ENCODE measurements at places on chromosomes 1 and 21. TPM values are rescaled to one million over a fixed set of nuclear protein-coding genes. Genes with fewer than 3 reads are reported as not detected.
A peak's percentile ranks its signal among the peaks of the same experiment; 100 is the strongest.

SUCO gene
- 32.5 TPM for total RNA-seq

LCE2C gene
- not detected for total RNA-seq

ANGPTL1 gene
- 12.3 TPM for total RNA-seq

ANKRD65 gene
- total RNA-seq, result 22.3 TPM

DNA sequence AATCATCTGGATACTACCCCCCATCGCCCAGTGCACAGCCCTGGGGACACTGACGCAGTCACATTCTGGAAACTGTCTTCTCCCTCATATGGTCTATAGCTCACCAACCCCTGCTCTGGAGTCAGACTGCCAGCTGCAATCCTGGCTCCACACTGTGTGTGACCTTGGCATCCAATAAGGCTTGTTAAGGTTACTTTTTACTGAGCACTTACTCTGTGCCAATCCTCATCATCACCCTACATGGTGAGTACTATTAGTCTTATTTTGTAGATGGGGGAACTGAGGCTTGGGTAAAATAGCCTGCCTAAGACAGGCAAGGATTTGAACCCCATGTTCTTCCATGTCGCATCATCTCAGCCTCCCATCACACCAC, 34.9 kb downstream of the AHDC1 start:
- H3K4me1 ChIP-seq, result peaks cover 97% of the 10 kb centered on the region
- no peaks in the 10 kb centered on the region for H3K27me3 ChIP-seq
- no peaks in the 10 kb centered on the region for H3K36me3 ChIP-seq
- DNase-seq, result no peak
- H3K4me3 ChIP-seq, result peak overlapping the region; percentile 42

DNA sequence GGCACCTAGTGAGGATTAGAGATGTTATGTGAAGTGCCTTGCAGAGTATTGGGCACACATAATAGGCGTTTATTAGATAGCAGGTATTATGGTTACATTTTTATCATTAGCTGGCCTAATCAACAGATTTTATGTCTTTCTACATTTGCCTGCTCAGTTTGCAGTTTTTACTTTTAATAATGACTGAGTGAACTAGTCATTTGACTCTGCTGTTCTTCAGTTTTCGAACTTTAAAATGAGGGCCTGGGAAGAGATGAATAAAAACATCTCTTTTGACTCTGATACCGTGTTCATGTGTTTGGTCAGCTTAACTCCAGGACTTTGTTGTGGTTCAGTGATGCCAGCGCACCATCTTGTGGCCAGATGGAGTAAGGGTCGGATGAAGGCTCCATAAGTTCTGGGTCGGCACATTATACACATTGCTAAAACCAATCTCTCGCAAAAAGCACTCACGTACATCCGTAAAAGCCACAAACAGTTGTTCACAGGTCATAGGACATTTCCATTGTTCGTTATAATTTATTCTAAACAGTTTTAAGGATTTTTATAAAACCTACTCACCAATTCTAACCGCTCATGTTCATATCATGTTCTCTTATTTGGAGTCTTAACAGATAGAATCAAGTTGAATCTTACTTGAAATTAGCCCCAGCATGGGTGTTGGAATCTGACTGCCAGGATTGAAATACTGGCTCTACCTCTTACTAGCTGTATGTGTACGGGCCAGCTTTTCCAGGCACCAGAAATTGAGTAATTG, 78.4 kb upstream of the GPR88 start:
- no peaks in the 10 kb centered on the region for H3K27me3 ChIP-seq
- no peak overlapping the region for H3K4me3 ChIP-seq
- DNase-seq, result peak; percentile 69
- H3K27ac ChIP-seq, result no peak overlapping the region
- no peaks in the 10 kb centered on the region for H3K36me3 ChIP-seq

DNA sequence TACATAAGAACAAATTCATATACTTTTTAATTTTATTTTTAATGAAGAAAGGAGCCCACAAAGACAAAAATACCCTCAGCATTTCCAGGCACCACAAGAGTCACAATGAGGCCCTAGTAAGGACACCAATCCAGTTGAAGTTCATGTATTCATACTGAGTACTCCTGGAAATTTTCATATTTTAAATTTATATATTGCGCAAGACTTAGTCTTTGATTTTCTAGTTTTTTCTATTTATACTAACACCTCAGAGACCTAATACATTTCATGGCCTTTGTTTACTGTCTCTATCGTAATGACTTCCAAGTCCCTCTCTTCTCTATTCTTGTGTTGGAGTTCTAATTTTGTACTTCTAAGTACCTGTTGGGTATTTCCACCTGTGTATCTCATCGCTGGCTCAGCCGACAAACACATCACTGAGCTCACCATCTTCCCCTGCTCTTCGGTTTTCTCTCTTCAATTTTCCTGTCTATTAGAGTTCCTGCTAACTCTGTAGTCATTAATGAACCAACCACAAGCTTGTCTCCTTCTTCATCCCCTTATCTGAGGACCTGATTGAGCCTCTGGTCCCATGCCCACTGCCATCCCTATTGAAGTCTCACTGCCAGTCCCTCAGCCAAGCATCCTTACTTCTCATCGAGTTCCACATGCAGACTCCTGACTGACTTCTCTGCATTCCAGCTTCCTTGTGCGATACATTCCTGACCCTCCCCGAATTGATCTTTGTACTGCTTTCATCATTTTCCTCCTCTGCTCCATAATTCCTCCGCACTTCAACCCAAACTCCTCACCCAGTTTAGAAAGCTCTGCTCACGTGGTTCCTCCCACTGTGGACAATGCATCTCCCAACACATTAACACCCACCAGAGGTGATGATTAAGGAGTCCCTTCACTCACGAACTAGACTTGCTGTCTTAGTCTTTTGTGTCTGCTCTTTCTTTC, 17.3 kb upstream of the IRF2BP2 start:
- no peaks in the 10 kb centered on the region for H3K36me3 ChIP-seq
- H3K27me3 ChIP-seq, result no peaks in the 10 kb centered on the region
- peaks cover 15% of the 10 kb centered on the region for H3K4me1 ChIP-seq

GRCh38 chr1:84892705-84893618, at the start of gene LPAR3:
Gene LPAR3, minus strand, starts transcription at chr1:84893206. Its CDS starts 27,086 bp downstream, at chr1:84866120.
- H3K27ac ChIP-seq, result no peak within 1 kb of the TSS
- peak; percentile 55 for DNase-seq

- H3K36me3 ChIP-seq, result no peaks in the 10 kb centered on the region
- no peak overlapping the region for H3K4me3 ChIP-seq
- no peaks in the 10 kb centered on the region for H3K27me3 ChIP-seq
- no peak overlapping the region for H3K27ac ChIP-seq
- no peaks in the 10 kb centered on the region for H3K4me1 ChIP-seq
- DNase-seq, result no peak
Measured at GRCh38 chr1:172900376-172900997, 150.3 kb downstream of the TNFSF18 start.

- no peak overlapping the region for H3K4me3 ChIP-seq
- no peaks in the 10 kb centered on the region for H3K36me3 ChIP-seq
- DNase-seq, result no peak
- H3K4me1 ChIP-seq, result peaks cover 63% of the 10 kb centered on the region
- H3K27ac ChIP-seq, result peak overlapping the region; percentile 93
Measured at GRCh38 chr1:155984341-155984740, 6.0 kb upstream of the ARHGEF2 start.

DNA sequence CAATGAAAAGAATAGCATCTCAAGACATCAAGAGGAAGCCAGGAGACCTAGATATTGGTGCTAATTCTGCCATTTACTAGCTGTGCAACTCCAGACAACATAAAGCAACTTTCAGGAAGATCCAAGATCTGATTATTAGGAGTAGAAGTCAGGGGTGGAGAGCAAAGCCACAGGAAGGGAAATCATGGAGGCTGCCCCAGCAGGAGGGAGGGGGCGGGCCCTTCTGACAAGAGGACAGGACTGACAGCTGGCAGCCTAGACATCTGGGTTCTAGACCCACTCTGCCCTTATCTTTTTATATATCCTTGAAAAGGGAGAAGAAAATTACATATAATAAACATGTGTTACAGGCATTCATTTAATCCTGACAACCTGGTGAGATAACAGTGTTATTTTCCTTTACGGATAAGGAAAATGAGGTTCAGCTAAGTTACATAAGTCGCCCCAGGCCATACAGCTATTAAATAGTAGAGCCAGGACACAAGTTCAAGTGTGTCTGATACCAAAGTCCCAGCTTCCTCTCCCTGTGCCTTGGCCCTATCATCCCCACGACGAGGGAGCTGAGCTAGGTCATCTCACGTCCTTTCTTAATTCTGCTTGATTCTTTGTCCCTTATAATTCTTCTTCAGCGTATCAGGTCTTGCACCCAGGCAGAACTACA, 46.6 kb downstream of the ARHGEF11 start:
- H3K4me1 ChIP-seq, result no peaks in the 10 kb centered on the region
- H3K27me3 ChIP-seq, result no peaks in the 10 kb centered on the region
- no peak for DNase-seq
- H3K4me3 ChIP-seq, result no peak overlapping the region
- no peaks in the 10 kb centered on the region for H3K36me3 ChIP-seq

DNA sequence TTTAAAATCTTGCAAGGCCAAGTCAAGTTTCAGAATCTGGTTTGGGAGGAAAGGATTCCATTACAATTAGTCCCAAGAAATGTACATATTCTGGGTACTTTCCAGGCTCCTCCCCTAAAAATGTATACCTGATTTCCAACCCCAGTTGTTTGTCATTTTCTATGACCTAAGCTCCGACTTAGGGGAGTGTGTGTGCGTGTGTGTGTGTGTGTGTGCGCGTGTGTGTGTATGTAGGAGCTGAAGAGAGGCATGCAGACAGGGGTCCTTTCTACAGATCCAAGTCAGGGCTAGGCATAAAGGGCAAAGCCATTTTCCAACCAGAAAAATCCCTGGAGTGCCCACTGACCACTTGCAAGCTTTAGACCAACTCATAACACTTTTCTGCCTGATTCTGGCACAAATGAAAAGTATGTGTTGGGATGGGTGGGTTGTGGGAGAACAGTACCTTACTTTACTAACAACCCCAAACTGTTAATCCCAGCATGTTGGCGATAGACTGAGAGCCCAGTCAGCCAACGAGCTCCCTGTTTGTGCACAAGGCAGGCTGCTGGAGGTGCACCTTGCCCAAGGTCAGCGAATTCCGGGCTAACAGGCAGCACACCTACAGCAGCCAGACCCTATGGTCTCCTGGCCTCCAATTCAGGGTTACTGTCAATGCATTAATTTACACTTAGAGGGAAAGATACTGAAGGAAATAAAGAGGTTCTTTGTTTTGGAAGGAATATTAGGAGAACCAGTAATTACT, 1.7 kb downstream of the TRABD2B start:
- no peaks in the 10 kb centered on the region for H3K4me1 ChIP-seq
- no peaks in the 10 kb centered on the region for H3K36me3 ChIP-seq
- no peak overlapping the region for H3K4me3 ChIP-seq
- H3K27ac ChIP-seq, result no peak overlapping the region
- no peak for DNase-seq

DNA sequence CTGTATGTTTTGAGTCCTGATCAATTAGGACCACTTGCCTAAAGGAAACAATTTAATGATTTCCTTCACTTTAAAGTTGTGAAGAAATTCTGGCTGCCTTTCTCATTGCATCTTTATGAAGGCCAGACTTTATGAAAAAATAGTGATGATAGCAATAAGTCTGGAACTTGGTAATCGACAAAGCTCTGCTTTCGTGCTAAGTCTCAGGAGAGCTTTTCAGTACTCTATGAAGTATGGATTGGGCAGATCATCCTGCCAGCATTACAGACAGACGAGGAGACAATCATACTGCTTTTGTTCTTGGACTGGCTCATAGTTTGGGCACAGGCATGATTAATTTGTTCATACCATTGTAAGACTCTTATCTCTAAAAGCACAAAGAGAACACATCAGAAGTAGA, 45.5 kb upstream of the KCNJ15 start:
- no peaks in the 10 kb centered on the region for H3K4me1 ChIP-seq
- DNase-seq, result no peak
- peaks cover 3% of the 10 kb centered on the region for H3K27me3 ChIP-seq
- no peaks in the 10 kb centered on the region for H3K36me3 ChIP-seq
- H3K27ac ChIP-seq, result no peak overlapping the region

- H3K4me1 ChIP-seq, result peaks cover 18% of the 10 kb centered on the region
- DNase-seq, result no peak
- H3K27ac ChIP-seq, result no peak overlapping the region
- H3K36me3 ChIP-seq, result no peaks in the 10 kb centered on the region
- no peaks in the 10 kb centered on the region for H3K27me3 ChIP-seq
- no peak overlapping the region for H3K4me3 ChIP-seq
Measured at GRCh38 chr1:184502161-184502560, 115.3 kb downstream of the C1orf21 start.

DNA sequence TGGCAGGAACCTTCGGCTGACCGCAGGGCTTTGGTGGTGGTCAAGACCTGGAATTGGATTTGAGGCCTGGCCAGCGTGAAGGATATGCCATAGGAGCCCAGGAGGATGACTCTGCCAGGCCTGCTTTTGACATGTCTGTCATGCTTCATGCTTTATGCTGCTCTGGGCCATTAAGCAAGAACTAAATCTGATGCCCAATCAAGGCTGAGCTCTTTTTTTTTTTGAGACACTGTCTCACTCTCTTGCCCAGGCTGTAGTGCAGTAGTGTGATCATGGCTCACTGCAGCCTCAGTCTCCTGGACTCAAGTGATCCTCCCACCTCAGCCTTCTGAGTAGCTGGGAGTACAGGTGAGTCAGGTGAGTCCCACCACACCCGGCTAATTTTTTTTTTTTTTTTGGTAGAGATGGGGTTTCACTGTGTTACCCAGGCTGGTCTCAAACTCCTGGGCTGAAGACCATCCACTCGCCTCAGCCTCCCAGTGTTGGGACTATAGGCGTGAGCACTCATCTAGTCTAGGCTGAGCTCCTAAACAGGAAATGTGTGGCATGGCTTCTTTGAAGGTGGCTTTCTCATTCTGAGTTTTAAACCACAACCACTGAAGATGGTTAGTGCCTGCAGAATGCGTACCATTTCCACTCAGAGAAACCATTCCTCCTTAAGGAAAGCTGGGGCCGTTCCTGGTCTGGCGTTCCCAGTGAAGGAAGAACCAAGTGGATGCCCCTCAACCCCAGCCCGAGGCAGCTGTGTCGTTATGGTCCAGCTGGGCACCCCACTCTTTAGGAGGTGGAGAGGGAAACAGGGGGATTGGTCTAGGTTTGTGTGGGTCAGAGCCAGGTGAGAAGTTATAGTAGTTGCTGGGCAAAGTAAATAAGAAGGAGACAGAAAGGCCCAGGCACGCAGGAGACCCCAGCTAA, 34.2 kb upstream of the ATP5PO start:
- peak overlapping the region; percentile 83 for H3K27ac ChIP-seq
- no peak for DNase-seq
- H3K4me1 ChIP-seq, result peaks cover 18% of the 10 kb centered on the region
- no peaks in the 10 kb centered on the region for H3K36me3 ChIP-seq

GRCh38 chr1:96313216-96313615, 408.4 kb upstream of the PTBP2 start:
- H3K27ac ChIP-seq, result no peak overlapping the region
- DNase-seq, result no peak
- H3K4me3 ChIP-seq, result no peak overlapping the region
- H3K4me1 ChIP-seq, result no peaks in the 10 kb centered on the region
- no peaks in the 10 kb centered on the region for H3K36me3 ChIP-seq

DNA sequence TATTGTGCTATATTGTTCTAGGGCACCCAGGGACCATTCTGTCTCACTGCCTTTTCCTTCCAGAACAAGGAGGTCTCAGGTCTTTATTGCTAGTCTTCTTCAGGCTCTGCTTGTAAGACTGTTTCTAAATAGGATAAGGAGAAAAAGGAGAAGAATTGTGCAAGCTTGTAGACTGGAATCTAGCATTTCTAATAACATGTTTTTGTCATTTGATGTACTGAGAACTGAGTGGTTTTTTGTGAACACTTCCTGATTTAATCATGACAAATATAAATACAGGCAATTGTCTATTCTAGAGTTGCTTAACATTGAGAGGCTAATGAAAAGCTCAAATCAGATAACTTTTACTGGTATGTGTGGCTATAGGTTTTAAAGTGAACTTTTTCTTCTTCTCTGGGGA, 77.6 kb downstream of the CLIC4 start:
- H3K4me3 ChIP-seq, result no peak overlapping the region
- peak overlapping the region; percentile 56 for H3K27ac ChIP-seq
- H3K27me3 ChIP-seq, result no peaks in the 10 kb centered on the region
